ENCODE measurements at places on chromosomes 12 and 14. TPM values are rescaled to one million over a fixed set of nuclear protein-coding genes. Genes with fewer than 3 reads are reported as not detected.

The GPRC5D gene
- total RNA-seq, result not detected

The ZNF891 gene
- 9.2 TPM for total RNA-seq

The MLXIP gene
- total RNA-seq, result 120 TPM

The ACOT6 gene
- total RNA-seq, result not detected

All from glutamatergic neuron (in vitro differentiated cells).